Heart right ventricle (tissue), 16 donors: ENCODE measurements at places on chromosomes 16 and 17. TPM values are rescaled to one million over a fixed set of nuclear protein-coding genes. Genes with fewer than 3 reads are reported as not detected.

DNA sequence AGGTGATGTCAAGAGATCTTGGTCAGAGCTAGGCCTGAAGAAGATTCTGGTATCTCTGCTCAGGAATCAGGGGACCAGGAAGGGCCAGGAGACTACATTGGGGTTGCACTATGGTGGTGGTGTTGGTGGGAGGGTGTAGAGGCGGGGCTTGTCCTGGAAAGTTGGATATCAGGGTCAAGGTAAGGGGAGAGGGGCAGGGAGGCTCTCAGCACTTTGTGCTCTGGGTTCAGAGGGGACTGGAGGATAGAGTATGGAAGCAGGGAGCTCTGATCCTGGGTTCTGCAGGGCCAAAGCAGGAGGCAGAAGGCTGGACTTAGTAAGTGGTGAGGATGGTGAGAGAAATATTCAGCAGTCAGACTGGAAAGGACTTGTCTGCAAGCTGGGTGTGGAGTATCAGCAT is 3.0 kb downstream of the NOL3 start:
- DNase-seq, result no peak

- DNase-seq, result no peak
Measured at GRCh38 chr16:57590654-57591085, 37.8 kb upstream of the ADGRG1 start.

DNA sequence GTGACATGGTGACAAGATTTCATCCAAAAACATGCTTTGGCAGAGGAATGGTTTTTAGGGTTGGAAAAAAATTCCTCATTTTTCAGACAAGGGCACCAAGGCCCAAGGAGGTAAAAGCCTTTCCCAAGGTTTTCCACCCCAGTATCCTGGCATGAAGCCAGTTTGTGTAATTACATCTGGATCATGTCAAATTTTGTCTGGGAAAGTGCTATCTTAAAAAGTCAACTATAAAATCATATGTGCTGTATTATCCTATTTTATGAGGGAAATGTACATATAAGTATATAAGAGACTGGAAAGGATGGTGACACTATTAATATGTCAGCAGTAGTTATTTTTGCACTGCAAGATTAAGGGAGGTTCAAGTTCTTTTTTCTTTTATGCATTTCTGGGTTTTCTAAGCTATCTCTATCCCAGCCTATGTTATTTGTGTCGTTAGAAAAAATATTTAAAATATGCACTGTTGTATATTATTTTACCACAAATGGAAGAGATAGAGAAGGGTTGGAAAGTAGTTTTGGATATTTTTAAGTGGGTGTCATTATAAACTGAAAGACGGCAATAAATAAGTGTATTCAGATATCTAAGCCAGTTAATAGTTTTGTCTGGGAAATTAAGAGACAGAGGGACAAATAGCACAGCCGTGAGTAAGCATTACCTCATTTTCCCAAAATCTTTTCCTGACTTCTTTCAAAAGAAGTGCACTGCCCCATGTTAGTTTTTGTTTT is 13.5 kb upstream of the FBXO47 start:
- DNase-seq, result no peak

- DNase-seq, result no peak
Measured at GRCh38 chr17:83107656-83108048, 28.2 kb downstream of the METRNL start.

- no peak for DNase-seq
Measured at GRCh38 chr16:87687126-87687910, 78.5 kb downstream of the KLHDC4 start.

- DNase-seq, result no peak
Measured at GRCh38 chr17:33574942-33575445, 281.9 kb upstream of the ASIC2 start.

- DNase-seq, result no peak
Measured at GRCh38 chr16:24761526-24761925, 32.1 kb downstream of the TNRC6A start.

DNA sequence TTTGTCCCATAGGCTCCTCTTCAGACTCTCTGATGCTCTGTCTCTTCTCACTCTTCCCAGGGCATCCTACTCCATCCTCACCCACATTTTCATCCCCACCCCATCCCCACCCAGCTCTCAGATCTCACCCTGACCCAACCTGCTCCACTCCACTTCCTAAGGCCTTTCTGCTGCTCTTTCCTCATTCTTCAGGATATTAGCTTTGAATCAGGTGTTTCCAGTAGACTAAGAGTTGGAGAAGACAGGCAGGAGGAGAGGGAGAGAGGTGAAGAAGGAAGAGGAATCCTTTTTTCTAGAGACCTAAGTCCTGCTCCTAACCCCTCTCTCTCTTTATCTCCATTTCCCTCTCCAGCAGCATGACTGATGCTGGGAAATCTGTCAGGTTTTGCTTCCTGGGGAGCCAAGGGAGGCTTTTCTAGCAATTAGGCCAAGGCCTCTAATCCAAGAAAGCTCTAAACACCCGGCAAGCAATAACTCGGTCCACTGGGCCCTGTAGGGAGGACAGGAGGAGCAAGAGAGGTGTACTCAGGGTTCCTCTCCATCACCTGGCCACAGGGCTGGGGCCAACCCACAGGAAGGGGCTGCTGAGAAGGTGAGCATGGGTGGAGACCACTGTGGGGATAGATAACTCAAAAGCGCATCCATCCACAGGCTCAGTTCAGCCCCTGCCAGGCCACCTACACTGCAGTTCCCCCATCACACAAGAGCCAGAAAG is 133.3 kb downstream of the TMEM132E start:
- no peak for DNase-seq

DNA sequence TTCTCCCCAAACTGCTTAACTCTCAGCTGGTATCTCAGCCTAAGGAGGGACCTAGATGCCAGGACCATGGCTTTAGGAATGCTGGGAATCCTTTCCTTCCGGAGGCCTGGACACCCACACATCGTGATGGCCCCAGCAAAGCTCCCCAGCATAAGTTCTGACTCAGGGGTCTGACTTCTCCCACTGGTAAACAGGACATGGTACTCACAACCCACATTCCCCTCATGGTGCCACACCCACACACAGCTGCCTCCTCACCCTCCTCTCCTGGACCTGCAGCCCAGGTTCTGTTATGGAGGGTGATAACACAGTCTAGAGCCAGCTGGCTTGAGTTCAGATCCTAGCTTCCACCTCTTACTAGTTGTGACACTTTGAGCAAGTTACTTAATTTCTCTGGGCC is 719 bp upstream of the RNF227 start:
- no peak for DNase-seq

- no peak for DNase-seq
Measured at GRCh38 chr16:23280483-23280967, 21.6 kb upstream of the SCNN1B start.

DNA sequence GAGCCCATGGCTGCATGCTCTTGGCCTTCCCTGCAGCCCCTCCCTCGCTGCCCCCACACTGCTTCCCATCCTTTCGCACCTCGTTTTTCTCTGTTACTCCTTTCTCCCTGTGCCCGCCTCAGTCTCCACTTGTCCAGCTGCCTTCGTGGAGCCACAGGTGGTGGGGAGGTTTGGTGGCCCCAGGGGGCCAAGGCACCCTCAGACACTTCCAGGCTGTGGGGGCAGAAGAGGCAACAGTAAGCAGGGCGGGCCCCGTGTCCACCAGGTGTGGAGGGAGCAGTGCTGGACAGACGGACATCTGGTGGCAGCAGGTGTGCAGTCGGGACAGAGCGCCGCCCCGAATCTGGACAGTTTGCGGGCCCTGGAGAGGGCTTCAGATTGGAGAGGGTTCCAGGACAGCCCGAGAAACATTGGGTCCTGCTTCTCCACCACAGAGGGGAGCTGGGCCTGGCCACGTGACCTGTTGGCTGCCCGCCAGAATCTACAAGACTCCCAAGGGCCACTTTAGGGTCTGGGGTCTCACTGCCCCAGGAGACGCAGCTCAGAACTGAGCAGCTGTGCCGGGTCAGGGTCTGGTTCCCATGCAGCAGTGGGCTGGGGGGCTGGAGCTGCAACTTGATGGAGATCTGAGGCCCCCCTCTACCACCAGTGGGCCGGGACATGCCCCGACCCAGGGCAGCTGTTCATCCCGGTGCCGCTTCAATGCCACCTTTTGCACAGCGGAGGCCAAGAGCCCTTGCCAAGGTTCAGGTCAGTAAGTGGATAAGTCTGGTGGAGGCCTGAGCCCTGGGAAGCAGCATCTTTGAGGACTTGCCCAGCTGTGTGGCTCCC is 22.8 kb downstream of the BAHCC1 start:
- DNase-seq, result no peak

DNA sequence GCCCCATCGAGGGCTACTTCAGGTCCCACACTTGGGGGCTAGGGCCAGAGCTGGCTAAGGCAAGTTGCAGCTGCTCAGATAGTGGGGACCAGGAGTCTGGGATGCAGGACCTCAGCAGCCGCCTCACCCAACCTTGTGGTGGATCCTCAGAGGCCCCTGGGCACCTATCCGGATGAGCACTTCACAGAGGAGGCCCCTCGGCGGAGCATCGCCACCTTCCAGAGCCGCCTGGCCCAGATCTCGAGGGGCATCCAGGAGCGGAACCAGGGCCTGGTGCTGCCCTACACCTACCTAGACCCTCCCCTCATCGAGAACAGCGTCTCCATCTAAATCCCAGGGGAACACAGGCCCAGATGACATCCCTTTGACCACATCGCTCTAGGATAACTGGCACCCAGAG is 9.4 kb downstream of the ALOX15B start:
- no peak for DNase-seq

Gene GNAO1
- 24.6 TPM for total RNA-seq

Gene TNFRSF17
- total RNA-seq, result not detected

DNA sequence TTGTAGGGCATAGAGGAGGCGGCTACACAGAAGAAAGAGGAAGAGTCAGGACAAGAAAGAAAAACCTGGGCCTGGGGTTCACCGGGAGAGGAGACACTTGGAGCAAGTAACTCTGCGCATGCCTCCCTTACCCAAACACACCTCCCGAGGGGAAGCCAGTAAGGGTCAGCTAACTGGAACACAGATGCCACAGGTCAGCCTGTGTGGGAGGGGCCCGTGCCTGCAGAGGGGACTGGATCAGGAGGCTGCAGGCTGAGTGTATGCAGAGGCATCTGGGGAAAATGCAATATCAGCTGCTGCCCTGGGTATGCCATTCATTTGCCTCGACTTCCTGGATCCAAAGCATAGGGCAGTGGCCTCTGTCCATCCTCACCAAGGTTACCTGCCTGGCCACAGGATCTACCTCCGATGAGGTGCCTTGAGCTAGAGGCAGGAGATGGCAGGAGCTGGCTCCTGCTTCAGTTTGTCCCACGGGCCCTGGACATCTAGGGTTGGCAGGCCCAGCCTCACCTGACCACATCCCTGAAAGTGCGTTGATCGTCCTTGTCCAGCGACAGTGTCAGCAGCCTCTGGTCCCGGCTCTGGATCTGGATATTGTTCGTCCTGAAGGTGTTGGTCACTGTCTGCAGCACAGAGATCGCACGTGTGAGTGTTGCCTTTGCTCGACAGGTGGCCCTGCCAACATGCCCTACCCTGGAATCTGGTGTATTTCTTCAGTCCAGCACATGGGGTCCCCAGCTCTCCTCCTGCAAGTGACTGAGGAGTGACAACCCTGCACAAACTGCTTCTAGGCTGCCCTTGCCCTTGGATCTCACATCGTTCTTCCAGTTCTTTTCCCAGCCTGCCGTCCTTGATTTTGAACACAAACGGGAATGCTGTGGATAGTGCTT is 4.6 kb upstream of the MFSD6L start:
- DNase-seq, result no peak

Gene STAC2
- 0.18 TPM for total RNA-seq

Gene HBQ1
- total RNA-seq, result not detected

DNA sequence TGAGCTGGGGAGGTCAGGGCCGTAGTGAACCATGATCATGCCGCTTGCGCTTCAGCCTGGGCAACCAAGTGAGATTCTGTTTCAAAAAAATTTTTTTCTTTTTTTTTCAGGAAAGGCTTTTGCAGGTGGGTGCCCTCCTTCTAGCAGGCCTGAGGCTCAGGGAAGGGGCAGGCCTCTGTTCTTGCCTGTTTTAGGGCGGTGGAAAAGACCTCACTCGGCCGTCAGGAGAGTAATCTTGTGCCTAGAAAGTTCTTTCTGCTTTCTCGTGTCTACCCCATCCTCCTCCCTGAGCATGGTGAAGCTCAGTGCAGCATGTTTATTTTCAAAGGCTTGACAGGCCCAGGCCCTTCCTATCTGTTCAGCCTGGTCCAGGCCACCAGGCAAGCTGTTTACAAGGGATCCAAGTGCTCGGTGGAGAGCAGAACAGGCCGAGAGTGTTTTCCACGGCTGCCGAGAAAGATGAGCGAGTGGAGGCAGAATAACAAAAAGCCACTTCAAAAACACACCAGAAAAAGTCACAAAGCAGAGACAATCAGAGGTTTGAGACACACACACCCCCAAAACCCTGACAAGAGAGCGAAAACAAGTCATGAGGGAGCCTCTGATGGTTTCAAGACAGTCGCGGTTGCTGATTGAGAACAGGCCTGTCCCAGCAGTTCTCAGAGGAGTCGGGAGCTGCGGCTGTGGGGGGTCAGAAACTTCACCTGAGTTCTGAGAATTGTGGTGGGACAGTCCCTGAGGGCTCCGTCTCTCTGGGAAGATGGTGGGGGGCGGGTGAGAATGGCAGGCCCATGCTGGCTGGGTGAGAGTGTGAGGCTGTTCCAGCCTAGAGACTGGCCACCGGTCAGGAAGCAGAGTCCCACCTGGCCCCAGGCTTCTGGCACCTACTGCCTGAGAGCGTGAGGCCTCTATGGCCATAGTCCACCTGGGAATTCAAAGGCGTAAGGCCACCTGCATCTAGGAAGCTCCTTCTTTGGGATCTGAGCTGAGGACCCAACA is 37.5 kb upstream of the CCR7 start:
- no peak for DNase-seq

DNA sequence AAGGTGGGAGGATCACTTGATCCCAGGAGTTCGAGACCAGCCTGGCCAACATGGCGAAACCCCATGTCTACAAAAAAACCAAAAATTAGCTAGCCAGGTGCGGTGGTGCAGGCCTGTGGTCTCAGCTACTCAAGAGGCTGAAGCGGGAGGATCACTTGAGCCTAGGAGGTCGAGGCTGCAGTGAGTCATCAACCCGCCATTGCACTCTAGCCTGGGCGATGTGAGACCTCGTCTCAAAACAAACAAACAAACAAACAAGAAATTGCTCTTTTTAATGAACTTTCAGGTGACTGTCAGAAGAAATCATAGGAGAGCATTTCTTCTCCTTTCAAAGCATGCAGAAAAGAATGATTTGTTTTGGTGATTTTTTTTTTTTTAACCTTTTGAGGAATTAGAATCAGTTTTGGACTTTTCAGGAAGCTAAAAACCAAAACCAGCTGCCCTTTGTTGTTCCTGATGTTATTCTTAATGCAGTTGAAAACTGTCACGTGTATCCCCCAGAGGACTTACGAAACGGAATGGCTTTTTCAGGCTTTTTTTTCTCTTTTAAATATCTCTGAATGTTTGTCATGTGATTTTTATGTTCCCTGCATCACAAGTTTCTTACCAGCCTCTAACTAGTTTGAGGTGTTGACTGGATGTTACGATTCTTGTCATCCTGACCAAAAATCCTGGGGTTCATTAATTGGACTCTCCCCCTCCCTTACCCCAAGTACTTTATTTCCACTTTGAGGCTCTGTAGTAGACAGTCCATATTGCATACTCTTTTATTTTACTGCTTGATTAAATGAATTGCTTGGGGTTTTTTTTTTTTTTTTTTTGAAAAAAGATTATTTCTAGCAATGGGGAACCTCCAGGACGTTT is 34.1 kb downstream of the SNX29 start:
- no peak for DNase-seq
